ENCODE measurements at places on chromosomes 16 and 17.

DNA sequence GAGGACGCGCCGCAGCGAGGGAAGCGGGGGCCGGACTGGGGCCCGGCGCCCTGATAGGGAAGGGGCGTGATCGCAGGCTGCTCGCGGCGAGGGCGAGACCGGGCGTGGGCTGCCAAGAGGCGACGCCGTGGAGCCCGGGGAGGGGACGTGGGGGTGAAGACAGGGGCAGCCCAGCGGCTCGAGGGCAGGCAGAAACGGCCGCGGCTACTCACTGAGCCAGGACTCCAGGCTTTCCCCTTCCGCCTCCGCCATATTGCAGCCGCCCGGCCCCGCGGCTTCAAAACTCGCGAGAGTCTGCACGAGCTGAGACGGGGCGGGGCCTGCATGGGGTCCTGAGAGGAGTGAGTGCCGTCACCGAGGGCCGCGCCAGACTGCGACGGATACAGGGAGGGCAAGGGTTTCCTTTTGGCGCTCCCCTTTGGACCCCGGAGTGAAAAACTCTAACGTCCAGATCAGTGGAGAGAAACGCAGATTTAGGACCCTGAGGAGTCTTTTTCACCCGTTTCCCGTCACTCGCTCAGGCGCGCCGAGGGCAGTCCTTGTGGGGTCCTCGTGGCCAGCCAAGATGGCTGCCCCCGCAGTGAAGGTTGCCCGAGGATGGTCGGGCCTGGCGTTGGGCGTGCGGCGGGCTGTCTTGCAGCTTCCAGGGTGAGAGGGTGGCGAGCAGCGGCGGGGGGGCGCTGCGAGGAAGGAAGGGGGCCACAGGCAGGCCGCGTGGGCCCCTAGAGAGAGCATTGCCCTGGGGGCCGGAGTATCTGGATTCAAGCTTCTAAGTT is at the start of the genes GGA3 and MRPS7:
TSS of gene GGA3 (minus strand) at position 271 of the 776 bp plus-strand sequence. CDS start at position 252, 19 bp downstream.
TSS of gene MRPS7 (plus strand) at position 544 of the 776 bp plus-strand sequence. CDS start at position 566, 22 bp downstream.
- peak; percentile 95 for DNase-seq

DNA sequence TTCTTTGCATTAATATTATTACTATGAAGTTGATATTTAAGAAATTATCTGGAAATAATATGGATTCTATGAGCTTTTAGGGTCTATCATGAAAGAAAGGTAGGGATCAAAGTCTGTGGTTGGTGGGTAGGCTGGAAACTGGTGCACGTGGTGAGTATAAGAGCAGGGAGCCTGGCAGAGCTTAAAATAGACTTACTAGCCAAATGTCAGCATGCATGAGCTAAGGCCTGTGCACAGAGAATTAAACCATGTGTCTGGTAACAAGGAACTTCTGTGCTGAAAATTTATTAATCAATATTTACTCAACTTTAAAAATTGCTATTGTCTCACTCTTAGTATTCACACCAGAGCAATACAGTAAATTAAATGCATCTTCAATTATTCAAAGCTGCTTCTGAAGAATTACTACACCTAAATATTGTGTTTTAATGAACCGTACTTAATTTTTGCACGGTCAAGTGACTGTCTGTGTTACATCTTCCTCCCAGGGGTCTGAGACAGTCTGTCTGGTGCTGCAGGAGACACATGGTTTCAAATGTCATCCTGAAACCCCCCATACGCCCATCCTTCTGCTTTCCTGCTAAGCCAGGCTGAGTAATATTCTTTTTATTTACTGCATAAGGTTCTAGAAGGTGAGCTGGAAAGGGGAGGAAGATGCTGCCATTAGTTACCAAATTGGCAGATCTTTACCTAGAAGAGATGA is 161.0 kb upstream of the NLRP1 start:
- no peak for DNase-seq

GRCh38 chr17:33322063-33322462 is 29.0 kb upstream of the ASIC2 start:
- peak; percentile 30 for DNase-seq

GRCh38 chr17:81733507-81734404 is 21.7 kb downstream of the SLC25A10 start:
- DNase-seq: peak; percentile 90

GRCh38 chr17:47695429-47696376 is 1.7 kb downstream of the TBKBP1 start:
- DNase-seq: no peak

- peak; percentile 57 for DNase-seq
Measured at GRCh38 chr17:82551779-82552457, 32.4 kb downstream of the FOXK2 start.

- DNase-seq: no peak
Measured at GRCh38 chr17:82258555-82258954, 14.9 kb downstream of the CSNK1D start.

GRCh38 chr16:48366165-48367093 is 18.8 kb downstream of the SIAH1 start:
- DNase-seq: no peak

- no peak for DNase-seq
Measured at GRCh38 chr16:53545433-53545832, 42.4 kb upstream of the AKTIP start.

DNA sequence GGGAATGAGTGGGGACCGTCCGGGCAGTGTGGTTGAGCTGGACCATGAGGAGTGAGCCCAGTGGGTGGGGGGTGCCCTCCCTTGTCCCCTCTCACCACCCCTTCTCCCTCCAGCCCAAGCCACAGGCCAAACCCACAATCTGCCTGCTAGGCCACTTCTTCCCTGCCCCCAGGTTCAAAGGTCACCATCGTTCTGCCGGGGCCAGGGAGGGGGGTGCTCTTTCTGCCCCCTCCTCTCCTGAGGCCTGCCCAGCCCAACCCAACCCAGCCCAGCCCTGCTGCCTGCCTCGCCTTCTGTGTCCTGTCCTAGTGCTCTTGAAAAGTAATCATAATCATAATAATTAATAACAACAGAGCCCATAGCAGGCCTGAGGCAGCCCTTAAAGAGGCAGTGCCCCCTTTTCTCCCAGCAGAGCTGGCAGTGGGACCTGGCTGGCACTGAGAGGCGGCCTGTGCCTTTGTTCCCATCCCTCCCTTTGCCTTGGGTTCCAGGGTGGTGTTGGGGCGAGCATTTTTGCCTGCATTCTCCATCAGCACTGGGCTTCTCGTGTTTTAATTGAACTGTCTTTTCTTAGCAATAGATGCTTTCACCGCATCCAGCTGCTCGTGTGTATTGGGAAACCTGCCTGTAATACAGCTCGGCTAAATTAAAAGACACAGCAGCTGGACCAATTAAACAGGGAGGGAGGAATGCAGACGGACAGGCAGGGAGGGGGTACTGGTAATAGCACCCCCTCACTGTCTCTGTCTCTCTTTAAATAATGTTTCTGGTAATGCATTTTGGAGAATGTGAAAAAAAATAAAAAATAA is 46.8 kb downstream of the SREBF1 start:
- no peak for DNase-seq

DNA sequence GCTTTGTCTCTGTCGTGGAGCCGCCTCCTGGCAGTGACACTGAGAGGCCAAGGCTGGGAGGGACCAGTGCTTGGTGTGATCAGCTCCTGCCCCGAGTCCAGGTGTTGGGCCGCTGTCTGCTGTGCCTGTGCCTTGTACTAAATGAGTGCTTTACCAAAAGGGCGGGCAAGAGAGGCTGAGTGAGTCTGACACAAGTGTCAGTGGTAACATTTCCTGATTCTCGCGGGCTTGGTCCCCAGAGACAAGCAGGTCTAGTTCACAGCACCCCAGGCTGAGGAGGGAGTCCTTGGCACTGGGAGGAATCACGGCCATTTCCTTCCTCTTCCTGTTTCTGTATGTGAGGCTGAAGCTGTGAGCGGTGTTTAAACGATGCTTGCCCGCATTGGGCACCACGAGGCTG is 30.2 kb downstream of the PLD6 start:
- DNase-seq: peak; percentile 15

GRCh38 chr17:74769856-74770497 is 6.2 kb downstream of the NAT9 start:
- no peak for DNase-seq

- no peak for DNase-seq
Measured at GRCh38 chr17:41415833-41416335, 8.5 kb downstream of the KRT37 start.

- no peak for DNase-seq
Measured at GRCh38 chr16:55746081-55746480, 86.8 kb downstream of the CES1 start.
